SK-N-SH (cell line): ENCODE measurements at places on chromosomes 11 and 22. TPM values are rescaled to one million over a fixed set of nuclear protein-coding genes. Genes with fewer than 3 reads are reported as not detected.

The CHRDL2 gene
- not detected in 2 replicates for polyA plus RNA-seq

The LUZP2 gene
- 0.03 and 0.06 TPM in 2 replicates for polyA plus RNA-seq

The RAPSN gene
- 0.07 and 0.23 TPM in 2 replicates for polyA plus RNA-seq

The MPEG1 gene
- not detected in 2 replicates for polyA plus RNA-seq

GRCh38 chr11:130050257-130050656, 19.4 kb upstream of the APLP2 start:
- no peak for DNase-seq

DNA sequence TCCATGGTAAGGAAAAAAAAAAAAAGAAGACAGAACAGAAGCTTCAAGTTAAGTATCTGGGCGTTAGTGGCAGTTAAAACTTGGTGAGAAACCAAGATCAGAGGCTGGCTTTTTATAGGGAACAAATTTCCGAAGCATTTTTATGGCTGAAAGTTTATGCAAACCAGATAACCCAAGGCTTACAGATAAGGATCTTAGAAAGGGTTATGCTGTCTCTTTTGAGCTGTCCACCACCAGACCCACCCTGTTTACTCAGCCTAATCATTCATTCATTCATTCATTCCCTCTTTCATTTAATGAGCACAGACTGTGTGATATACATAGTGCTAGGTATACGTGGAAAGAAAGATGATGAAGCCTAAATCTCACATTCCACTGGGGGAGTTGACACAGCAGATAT, 89.5 kb downstream of the ME3 start:
- DNase-seq: no peak

GRCh38 chr11:76670485-76671236, at the start of gene LRRC32:
TSS of gene LRRC32 (minus strand) at chr11:76670747. CDS start at chr11:76665954, 4,793 bp downstream.
- DNase-seq: peak; percentile 87

DNA sequence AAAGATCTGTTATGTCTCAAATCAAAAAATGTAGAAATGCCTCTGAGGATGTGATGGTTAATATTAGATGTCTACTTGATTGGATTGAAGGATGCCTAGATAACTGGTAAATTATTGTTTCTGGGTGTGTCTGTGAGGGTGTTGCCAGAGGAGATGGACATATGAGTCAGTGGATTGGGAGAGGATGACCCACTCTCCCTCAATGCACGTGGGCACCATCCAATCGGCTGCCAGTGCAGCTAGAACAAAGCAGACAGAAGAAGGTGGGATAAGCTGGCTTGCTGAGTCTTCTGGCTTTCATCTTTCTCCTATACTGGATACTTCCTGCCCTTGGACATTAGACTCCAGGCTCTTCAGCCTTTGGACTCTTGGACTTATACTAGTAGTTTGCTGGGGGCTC, 430.3 kb downstream of the SOX6 start:
- no peak for DNase-seq

- no peak for DNase-seq
Observed at GRCh38 chr11:88404932-88405710, 67.6 kb upstream of the CTSC start.

- no peak for DNase-seq
Observed at GRCh38 chr11:8698379-8698851, 15.8 kb downstream of the RPL27A start.

DNA sequence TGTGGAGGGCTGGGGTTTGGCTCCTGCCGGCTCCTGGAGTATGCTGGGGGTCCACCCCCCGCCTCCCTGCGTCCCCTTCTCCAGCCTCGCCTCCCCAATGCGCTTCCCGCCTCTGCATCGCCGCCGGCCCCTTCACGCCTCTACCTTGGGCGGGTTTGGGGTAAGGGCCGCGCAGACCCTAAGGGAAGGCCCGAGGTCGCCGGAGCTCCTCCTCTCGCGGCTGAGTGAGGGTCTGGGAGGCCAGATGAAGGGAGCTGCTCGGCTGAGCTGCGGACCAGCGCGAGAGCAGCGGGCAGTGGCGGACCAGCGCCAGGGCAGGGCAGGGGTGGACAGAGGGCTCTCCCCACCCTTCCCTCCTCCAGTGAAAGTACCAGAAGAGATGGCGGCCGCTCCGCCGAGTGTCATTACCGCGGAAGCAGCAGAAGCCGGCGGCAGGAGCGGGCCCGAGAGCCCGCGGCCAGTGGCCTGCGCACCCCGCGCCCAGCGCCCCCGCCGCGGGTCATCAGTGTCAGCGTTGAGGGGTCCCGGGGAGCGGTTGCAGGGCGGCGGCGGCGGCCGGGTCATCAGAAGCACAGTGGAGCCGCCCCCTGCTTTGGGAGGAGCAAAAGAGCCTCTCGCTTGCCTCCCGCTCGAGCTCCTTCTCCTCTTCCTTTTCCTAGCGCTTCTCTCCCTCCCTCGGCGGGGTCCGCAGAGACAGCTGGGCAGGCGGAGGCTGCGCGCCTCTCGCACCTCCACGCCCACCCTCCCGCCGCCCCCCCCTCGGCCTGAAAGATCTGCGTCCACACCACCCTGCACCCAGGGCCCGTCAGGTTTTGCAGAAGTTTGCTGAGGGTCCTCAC, 255.6 kb upstream of the CADM1 start:
- DNase-seq: peak; percentile 61

GRCh38 chr22:22587577-22588188, 28.6 kb upstream of the PRAME start:
- no peak for DNase-seq

DNA sequence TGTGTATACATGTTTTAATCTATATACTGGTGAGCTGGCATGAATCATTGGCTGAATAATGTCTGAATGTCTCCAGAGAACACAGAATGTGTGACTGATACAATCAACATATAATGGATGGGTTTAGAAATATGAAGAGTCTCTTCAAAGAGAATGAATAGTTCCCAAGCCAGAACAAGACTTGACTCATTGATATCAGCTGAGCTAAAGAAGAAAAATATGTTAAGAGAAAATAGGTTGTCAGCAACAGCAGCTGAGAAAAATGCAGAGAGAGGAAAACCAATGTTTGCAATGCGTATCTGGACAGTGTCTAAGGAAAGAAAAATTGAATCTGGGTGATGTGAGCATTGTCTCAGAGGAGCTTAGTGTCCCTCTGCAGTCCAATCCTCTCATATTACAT, 1281.8 kb upstream of the TENM4 start:
- DNase-seq: no peak

DNA sequence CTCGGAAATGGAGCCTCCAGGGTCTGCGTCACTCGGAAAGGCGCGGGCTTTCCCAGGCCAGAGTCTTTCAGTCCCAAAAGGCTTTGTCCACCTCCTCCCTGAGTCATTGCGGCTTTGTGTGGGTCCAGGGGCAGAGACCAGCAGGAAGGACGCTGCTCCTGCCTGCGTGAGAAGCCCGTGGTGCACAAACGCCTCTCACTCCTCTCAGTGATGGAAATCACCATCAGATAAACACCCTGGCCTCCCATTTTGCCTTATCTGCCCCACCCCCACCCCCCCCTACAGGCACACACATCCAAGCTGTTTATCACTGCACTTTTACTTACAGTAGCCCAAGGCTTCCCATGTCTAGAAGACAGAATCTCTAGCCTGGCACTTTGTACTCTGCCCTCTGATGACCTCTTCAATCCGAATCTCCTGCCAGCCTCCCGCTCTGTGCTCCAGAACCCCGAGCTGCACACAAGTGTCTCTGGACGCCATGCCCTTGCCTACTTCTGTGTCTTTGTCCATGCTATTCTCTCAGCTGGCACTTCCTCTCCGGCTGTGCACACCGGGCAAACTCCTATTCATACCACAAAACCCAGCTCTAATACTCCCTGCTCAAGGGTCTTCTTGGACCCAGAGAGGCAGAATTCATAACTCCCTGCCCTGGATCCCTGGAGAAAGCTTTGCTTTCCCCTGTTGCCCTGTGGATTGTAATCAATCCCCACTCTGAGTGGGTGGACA, 954.6 kb downstream of the TBC1D22A start:
- no peak for DNase-seq
